NCI-H748 treated with DMSO at 0.1 percent for 48 hours (cell line): ENCODE measurements at places on chromosomes 2 and 18.

GRCh38 chr2:230781130-230781797 is 68.6 kb downstream of the CAB39 start:
- DNase-seq = no peak

DNA sequence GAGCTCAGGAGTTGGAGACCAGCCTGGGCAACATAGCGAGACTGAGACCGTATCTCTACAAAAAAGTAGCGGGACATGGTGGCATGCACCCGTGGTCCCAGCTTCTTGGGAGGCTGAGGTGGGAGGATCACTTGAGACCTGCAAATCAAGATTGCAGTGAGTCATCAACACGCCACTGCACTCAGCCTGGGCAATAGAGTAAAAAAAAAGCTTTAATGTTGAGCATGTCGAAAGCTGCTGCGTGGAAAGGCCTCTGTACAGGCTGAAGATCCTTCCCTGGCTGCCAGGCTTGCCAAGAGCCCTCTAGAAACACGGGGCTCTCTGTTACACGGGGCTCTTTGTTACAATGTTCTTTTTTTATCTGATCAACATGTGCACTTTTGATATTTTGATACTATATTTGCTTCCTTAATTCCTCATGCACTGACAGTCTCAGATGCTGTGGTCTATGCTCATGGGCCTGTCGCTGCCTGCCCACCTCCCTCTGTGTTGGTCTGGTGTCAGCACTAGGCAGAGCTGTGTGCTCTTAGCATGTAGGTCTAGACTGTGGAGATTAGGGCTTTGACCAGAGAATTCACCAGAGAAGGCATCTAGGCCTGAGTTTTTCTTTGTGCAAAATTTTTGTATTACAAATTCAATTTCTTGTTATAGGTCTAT is 18.7 kb downstream of the CLK1 start:
- DNase-seq = no peak

DNA sequence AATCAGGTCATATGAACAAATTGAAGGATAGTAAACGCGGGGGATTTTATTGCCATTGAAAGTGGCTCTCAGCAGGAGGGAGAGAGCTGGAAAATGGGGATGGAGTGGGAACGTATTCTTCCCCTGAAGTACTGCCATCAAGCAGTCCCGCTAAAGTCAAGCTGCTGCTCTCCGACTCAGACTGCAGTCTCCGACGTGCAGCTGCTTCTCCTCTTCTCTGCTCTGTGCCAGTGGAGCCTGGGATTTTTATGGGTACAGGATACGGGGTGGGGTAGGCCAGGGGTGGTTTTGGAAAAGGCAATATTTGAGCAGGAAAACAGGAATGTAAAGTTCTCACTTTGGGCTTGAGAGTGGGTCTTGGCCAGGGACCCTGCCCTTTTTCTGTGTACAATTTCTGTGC is 33.0 kb downstream of the KCTD18 start:
- DNase-seq = no peak

DNA sequence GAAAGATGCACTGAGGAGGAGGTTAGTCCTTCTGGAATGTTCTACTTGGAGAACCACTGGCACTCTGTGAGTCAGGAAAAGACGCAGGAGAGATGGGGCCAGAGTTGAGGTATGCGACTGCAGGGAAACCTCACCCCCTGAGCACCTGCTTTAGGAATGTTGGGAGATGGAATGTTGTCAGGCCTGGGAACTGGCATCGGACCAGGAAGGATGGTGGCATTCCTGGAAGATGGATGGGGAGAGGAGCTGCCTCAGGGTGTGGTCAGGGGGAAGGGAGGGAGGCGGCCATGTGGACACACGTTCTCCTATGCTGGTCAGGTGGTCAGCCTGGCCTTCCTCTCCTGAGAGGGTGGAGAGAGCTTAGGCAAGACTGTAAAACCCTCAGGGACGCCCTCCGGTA is 146.3 kb downstream of the CELF4 start:
- no peak for DNase-seq

- no peak for DNase-seq
Observed at GRCh38 chr2:26567534-26567933, 73.6 kb downstream of the CIB4 start.

- no peak for DNase-seq
Observed at GRCh38 chr18:32095192-32095899, 3.7 kb downstream of the RNF138 start.

GRCh38 chr2:63465633-63466032 is 122.6 kb downstream of the WDPCP start:
- DNase-seq = no peak

DNA sequence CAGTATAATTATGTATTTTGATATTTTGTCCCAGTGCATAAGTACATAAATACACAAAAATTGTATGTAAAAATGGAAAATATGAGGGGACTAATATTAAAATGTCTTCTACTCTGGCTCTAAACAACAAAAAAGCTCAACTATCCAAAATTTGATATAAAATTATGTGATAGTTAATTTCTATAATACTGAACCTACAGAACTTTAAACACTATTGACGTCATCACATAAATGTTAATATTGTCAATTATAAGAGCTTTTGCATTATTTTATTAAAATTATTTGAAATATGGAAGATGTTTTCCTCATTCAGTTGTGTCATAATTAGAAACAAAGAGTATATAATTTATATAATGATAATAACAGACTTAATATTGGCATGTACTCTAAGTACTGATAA is 1139.7 kb upstream of the TMEFF2 start:
- no peak for DNase-seq

- no peak for DNase-seq
Observed at GRCh38 chr2:2265747-2266279, 65.3 kb downstream of the MYT1L start.

- DNase-seq = no peak
Observed at GRCh38 chr2:45554742-45555140, 56.3 kb downstream of the SRBD1 start.

DNA sequence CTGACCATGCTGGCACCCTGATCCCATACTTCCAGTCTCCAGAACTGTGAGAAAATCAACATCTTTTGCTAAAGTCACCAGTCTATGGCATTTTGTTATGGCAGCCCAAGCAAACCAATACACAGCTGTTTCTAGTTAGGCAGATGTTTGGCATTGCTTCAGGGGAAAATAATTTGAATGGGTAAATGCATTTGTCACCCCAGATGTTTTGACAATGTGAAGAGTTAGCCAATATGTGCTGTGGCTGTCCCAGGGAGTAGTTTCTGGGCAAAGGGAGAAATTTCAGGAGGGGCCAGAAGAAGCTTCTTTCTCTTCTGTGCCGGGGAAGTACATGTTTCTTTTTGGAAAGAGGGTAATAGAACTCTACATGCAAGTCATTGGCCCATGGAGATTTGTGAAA is 619.0 kb downstream of the SLC4A3 start:
- no peak for DNase-seq

DNA sequence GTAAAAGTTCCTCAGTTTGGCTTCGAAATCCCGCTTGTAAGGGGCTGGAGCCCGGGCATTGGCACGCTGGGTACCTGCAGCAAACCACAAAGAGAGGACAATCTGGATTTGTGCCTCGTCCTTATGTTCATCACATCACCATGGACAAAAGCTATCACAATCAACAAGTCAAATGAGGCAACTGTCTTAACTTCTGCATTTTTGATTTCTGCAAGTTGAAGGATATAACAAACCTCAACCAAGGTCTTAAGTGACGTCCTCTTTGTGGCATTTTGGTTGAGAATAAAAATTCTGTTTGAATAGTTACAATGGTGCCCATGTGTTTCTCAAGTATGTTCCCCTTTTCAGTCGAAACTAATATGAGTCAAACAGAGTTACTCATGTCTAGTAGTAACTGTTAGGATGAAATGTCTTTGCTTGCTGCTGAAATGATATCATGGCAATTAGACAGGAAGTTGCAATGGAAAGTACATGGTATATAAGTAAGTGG is 70.8 kb upstream of the STK17B start:
- no peak for DNase-seq

- DNase-seq = no peak
Observed at GRCh38 chr2:224885836-224886547, 156.3 kb downstream of the DOCK10 start.

DNA sequence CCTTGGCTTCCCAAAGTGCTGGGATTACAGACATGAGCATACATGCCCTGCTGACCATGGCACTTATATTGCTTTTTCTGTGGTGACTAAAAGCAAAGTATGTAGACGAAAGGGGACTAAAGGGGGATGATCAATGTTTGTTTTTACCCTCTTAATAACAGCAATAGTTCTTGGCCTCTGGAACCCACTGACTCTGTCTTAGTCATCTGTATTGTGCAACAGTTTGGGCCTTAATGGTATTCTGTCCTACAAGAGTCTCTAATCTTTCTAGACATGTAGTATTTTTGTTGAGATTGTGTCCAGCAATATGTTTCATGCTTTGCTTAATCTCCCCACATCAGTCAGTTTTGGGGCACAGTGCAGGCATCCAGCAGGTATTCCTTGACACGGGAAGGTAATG is 359.9 kb upstream of the FANCL start:
- DNase-seq = no peak

DNA sequence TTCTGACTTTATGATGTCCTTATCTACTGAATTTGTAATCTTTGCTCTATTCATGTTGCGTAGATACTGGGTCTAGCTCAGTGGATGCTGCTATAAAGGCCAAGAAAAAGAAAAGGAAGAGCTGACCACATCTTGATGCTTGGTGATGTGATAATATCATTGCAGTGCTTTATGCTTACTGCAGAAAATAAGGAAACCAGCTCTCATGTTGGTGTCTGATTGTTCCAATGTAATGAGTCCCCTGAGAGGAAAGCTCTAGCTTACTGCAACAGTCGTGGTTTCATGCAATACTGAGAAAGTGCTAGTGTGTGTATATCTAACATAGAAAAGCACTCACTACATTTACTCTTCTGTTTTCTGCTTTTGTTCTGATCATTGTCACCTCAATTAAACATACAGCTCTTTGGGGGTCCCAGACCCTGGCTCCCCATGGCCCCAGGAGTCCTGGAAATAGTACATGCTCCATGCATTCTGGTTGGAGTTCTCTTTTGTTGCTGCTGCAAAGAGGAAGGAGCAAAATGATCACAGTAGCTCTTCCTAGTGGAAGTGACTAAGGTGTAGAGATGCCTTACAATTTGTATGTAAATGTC is 338.8 kb downstream of the CYRIA start:
- no peak for DNase-seq

GRCh38 chr2:190431907-190432306 is 23.8 kb downstream of the MFSD6 start:
- no peak for DNase-seq

- no peak for DNase-seq
Observed at GRCh38 chr2:232422051-232422450, 15.4 kb downstream of the ALPG start.

- no peak for DNase-seq
Observed at GRCh38 chr2:204657024-204657423, 111.7 kb downstream of the PARD3B start.

DNA sequence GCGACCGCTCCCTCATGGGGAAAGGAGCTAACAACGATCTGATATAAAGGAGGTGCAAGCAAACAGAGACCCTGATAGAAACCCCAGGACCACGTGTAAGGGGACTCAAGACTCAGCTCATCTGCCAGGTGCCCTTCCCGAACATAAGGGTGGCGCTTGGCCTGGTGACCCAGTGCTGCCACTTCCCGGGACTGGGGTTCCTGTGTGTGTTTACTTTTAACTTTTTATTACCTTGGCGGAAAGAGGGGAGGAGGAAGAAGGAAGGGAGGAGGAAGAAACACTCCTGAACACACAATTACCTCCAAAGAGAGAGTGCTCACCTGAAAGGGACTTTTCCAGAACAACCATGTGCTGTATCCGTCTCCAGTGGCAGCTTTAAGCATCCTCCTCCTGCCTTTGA is 56.5 kb upstream of the EDAR start:
- DNase-seq = no peak

GRCh38 chr2:229818230-229818629 is 103.6 kb downstream of the TRIP12 start:
- DNase-seq = no peak

GRCh38 chr18:56568986-56569385 is 69.4 kb downstream of the TXNL1 start:
- no peak for DNase-seq

GRCh38 chr18:9741793-9742523 is 33.9 kb downstream of the RAB31 start:
- no peak for DNase-seq

- no peak for DNase-seq
Observed at GRCh38 chr2:207808119-207808518, 38.4 kb upstream of the FZD5 start.

- DNase-seq = no peak
Observed at GRCh38 chr2:170862286-170862902, 45.7 kb downstream of the GAD1 start.

GRCh38 chr2:64731746-64732145 is 78.0 kb upstream of the SERTAD2 start:
- DNase-seq = no peak

- DNase-seq = no peak
Observed at GRCh38 chr2:97662386-97662894, 1.4 kb downstream of the ACTR1B start.

DNA sequence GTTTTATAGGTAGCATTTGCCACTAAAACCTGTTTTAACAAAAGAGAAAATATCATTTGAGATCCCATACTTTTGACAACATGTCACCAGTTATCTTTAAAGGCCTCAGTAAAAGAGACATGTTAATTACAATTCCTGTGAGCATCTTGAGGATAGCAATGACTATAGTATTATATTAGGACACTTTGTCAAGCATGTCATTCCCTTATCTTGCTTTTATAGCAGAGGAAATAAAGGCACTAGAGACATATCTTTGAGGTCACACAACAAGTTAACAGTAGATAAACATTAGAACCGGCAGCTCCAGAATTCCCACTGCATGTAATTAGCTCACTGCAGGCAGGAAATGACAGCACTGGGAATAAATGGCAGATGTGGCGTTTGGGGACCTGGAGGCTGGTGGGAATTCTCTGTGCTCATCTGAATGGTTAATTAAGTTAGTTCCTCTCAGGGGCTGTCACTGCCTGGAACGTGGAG is 25.9 kb downstream of the LYPD6B start:
- peak; percentile 17 for DNase-seq

DNA sequence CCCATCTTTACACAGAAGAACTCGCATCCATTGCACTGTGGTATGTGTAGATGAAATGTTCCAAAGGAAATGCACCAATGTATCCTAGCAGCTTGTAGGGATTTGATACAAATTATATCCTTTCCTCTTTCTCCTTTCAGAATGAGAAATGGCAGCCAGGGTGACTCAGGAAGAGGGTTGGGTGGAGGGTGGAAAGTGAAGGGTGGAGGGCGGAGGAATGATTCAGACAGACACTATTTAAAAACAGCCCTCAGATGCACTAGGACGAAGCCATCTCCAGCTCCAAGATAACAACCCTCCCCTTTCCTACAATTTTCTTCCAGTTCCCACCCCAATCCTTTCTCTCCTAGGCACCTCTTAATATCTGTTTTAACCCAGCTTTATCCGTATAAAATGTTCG is 96.2 kb upstream of the STK39 start:
- no peak for DNase-seq

- peak; percentile 19 for DNase-seq
Observed at GRCh38 chr18:22983175-22983574, 50.0 kb downstream of the RBBP8 start.

GRCh38 chr18:32424696-32425095 is 46.0 kb downstream of the GAREM1 start:
- no peak for DNase-seq
